ENCODE measurements at places on chromosomes 12 and 14.
A peak's percentile ranks its signal among the peaks of the same experiment; 100 is the strongest.

GRCh38 chr14:95011445-95012006 lies 145.8 kb downstream of the DICER1 start:
- DNase-seq: no peak

GRCh38 chr14:75083271-75083670 lies 13.8 kb downstream of the ZC2HC1C start:
- no peak for DNase-seq

DNA sequence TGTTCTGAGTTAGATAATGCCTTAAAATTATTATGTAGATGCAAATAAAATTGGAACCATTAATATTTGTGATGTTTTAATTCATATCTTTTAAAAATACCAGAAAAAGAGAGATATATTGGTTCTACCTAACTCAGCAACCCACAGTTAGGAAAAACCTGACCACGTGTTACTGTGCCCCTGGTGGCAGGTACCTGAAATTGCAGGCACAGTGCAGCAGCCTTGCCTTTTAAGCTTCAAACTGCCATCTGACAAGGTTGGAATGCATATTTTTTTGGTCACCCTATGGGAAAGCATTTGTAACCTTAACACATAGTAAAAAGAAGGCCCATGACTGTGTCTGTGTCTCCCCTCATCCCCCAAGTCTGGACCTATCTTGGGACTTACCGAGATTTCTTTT lies 109.4 kb upstream of the NOS1 start:
- DNase-seq: no peak

DNA sequence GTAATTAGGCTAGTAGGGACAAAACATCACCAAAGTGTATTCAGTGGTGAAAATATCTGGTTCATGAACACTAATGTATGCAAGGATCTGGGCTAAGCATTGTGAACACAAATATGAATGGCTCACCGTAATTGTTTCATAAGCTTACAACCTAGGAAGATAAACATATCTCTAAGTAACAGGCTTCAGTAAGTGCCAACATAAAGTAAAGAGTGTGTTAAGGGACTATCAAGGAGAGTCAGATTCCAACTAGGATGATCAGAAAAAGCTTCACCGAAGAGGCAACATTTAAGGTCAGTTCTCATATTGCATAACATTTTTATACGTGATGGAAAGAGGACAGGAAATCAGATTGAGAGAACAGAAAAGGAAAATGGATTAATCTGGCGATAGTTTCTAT lies 29.4 kb downstream of the ABCC9 start:
- DNase-seq: no peak

DNA sequence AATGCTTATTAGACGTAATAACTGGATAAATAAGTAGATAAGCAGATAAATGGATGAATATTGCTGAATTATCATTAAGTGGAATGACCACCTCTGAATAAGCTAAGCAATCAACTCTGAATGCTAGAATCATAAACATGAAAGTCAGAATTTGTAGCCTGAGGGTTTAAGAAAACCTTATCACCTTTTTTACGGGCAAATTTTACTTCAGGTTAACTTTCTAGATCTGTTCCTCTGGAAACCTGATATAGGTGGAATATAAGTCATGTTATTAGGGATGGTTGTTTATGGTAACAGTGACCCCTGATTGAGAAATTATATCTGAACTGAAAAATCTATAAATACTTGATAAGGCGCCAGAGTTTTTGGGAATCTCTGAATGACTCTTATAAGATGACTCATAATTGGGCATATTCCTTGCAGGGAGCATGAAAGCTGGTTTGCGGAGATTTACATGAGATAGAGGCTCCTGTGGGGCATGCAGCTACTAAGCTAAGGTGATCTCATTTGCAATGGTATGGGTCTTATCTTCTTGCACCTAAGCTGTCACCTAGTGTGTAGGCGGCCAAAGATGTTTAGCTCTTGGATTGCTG lies 12.1 kb downstream of the SPX start:
- DNase-seq: no peak

- no peak for DNase-seq
Observed at GRCh38 chr12:5923043-5923605, 21.9 kb downstream of the ANO2 start.

- no peak for DNase-seq
Observed at GRCh38 chr14:55074662-55075061, 23.2 kb downstream of the MAPK1IP1L start.

- DNase-seq: no peak
Observed at GRCh38 chr14:63578300-63578699, 35.1 kb upstream of the PPP2R5E start.

- no peak for DNase-seq
Observed at GRCh38 chr14:101889366-101889765, 75.0 kb upstream of the DYNC1H1 start.

- DNase-seq: no peak
Observed at GRCh38 chr12:50041962-50042361, 15.4 kb upstream of the ASIC1 start.

DNA sequence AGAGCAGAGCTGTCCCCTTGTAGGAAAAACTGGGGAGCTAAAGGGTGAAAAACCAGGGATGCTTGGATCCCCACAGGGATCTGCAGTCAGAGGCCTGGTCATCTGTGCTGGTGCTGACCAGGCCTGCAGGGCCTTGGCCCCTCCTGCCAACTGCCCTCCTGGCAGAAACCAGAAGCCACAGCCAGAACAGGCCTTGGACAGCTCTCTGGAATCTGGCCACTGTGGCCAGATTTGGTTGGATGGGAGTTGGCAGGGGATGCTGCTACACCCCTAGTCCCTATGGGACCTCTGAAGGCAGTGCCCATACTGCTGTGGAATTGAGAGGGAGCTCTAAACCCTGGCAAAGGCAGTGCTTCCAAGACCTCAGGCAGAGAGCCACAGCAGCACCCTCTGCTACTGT lies 9.2 kb upstream of the GPX2 start:
- DNase-seq: no peak

DNA sequence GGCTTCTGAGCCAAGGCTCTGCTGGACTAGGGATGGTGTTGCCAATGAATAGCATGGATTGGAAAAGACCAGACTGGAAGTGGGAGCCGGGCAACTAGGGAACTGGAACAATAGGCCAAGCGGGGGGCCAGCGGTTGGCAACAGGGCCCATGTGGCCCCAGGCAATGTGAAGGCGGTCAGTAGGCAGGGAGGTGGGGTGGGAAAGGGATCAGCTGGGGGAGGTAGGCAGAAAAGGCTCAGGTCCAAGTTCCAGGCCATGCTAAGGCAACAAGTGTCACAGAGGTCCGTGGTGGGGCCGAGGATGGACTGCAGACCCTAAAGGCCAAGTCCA lies 14.9 kb upstream of the MLXIP start:
- no peak for DNase-seq

GRCh38 chr12:119182701-119183493 lies 4.2 kb downstream of the HSPB8 start:
- DNase-seq: no peak

GRCh38 chr12:132812631-132813305 lies 15.9 kb downstream of the GOLGA3 start:
- DNase-seq: no peak

- no peak for DNase-seq
Observed at GRCh38 chr12:49364989-49365388, 2.3 kb upstream of the SPATS2 start.

- peak; percentile 15 for DNase-seq
Observed at GRCh38 chr12:94150240-94151121, 2.1 kb downstream of the PLXNC1 start.

DNA sequence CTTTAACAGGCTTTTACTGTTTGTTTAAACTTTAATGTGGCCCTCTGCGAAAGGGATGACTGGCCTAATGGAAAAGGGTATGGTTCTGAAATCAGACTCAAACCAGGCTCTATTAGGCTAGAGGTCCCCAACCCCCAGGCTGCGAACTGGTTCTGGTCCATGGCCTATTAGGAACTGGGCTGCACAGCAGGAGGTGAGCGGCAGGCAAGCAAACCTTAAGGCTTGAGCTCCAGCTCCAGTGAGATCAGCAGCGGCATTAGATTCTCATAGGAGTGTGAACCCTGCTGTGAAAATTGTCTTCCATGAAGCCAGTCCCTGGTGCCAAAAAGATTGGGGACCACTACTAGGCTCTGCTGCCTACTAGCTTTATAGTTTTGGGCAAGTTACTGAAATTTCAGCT lies 11.1 kb downstream of the GALNT4 start:
- DNase-seq: no peak

DNA sequence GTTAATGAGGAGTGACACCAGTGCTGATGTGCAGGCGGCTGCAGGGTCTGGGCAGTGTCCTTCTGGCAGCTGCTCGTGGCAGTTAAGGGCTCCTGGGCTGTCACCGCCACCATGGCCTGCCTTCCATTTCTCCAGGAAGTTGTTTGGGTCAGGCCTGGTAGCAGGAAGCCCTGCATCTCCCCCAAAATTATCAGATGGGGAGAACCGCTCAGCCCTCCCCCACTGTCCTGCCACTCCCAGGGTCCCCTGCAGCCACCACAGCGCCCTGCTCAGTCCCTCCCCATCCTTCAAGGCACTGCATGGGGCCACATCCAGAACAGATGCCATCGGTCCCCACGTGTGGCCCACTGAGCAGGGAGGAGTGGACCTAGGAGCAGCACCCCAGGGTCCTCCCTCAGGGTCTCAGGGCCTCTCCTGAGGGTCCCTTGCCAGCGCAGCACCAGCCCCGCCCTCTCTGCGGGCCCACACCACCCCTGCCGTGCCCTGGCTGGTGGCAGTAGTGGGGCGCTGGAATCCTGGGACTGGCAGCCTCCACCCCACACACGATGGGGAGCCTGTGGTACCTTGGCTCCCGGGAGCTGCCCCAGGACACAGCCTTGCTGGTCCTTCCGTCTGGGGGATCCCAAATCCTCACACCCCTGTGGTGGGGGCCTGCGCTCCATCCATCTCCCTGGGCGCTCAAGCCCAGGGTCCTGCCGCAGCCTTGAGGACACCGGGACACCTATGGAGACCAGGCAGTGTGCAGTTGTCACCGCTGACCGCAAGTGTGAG lies 10.3 kb upstream of the AMN start:
- no peak for DNase-seq

- DNase-seq: no peak
Observed at GRCh38 chr14:94139006-94139405, 9.6 kb upstream of the IFI27L2 start.

DNA sequence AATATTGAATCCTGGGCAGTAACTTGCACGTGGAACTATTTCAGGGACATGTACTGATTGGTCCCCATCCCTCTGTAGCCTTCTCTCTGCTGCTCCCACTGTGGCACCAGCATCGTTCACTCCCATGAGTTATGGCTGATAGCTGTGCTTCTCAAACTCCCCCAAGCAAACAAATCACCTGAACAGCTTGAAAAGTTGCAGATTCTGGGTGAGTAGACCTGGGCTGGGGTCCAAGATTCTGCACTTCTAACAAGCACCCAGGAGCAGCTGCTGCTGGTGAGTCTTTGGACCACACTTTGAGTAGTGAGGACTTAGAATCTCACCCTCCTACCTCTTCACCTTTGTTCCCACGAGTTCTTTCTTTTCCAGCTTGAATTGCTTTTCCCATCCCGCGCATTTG lies 49.4 kb upstream of the ZFP36L1 start:
- DNase-seq: no peak

GRCh38 chr12:67420506-67420905 lies 151.3 kb downstream of the CAND1 start:
- DNase-seq: no peak

GRCh38 chr14:36284971-36285595 lies 35.4 kb downstream of the MBIP start:
- no peak for DNase-seq
